ENCODE measurements at places on chromosomes 11 and 22. TPM values are rescaled to one million over a fixed set of nuclear protein-coding genes. Genes with fewer than 3 reads are reported as not detected.

CELSR1 gene
- 0.14 TPM for total RNA-seq

PRDX5 gene
- 402 TPM for total RNA-seq

NRGN gene
- total RNA-seq, result not detected

AMPD3 gene
- 5.2 TPM for total RNA-seq

TYR gene
- total RNA-seq, result not detected

ISX gene
- not detected for total RNA-seq

ZP1 gene
- 0.55 TPM for total RNA-seq

ATL3 gene
- 120 TPM for total RNA-seq

OR56B1 gene
- total RNA-seq, result not detected

TRIM51 gene
- not detected for total RNA-seq

SLN gene
- not detected for total RNA-seq

OR10A2 gene
- total RNA-seq, result not detected

DLG2 gene
- total RNA-seq, result 0.85 TPM

HBD gene
- not detected for total RNA-seq

PANX3 gene
- not detected for total RNA-seq

POU2F3 gene
- not detected for total RNA-seq
